H4 (cell line): ENCODE measurements at places on chromosomes 1 and 21.

DNA sequence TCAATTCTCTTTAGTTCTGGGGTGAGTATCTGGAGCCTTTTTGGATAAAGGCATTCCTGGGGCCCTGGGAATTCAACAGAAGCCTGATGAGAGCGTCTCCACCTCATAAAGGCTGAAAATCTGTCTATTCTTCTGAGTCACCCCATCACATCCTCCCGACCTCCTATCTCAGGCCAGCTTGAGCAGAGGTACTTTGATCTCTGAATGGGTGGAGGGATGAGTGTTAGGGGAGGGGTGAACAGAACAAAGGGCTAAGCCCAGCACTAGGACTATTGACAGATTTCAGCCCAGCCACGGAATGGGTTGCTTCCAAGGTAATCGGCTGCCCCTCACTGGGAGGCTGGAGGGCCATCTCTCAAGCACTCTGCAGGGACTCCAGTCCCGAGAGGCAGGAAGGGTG, 2.5 kb upstream of the MYBPH start:
- DNase-seq = no peak

- no peak for DNase-seq
Measured at GRCh38 chr1:3921765-3922164, 21.7 kb upstream of the C1orf174 start.

- DNase-seq = no peak
Measured at GRCh38 chr1:75725266-75725665, 757 bp downstream of the ACADM start.

- DNase-seq = no peak
Measured at GRCh38 chr21:44999428-44999971, 59.7 kb downstream of the SLX9 start.

GRCh38 chr1:98305362-98305761, 356.2 kb upstream of the SNX7 start:
- DNase-seq = no peak

DNA sequence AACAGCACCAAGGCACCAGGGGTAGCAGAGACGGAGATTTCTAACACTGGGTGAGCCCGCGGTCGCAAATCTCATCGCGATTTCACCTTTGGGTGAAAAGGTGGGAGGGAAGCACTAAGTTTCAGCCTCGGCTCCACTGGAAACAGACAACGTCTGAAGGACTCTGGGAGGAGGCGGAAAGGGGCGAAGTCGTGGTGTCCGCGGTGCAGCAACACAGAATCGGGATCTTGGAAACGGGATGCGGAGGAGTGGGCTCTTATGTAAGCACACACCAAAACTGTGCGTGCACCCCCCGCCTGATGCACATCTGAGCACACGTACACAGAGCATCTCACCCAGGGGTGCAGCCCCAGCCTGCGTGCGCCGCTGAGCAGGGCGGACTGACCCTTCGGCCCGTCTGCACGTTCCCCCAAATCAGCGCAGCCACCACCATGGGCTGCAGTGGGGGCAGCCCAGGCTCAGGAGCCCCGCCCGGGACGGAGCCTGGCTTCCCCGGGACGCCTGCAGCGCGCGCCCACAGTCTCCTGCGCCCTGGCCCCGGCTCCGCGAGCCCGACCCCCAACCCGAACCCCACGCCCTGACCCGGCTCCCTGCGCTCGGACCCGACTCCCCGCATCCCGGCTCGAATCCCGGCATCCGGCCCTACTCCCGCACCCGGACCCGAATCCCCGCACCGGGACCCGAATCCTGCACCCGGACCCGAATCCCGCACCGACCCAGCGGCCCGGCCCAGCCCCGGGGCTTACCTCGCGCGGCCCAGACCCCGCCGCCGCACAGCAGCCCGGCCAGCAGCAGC, 670 bp downstream of the CLSTN1 start:
- DNase-seq = no peak
